Activated naive CD8-positive, alpha-beta T cell treated with anti-CD3 and anti-CD28 coated beads for 36 hours (primary cell): ENCODE measurements at places on chromosomes 4 and X. TPM values are rescaled to one million over a fixed set of nuclear protein-coding genes. Genes with fewer than 3 reads are reported as not detected.

The UGDH gene
- 29.7 TPM for total RNA-seq

The RFC1 gene
- total RNA-seq, result 128 TPM

DNA sequence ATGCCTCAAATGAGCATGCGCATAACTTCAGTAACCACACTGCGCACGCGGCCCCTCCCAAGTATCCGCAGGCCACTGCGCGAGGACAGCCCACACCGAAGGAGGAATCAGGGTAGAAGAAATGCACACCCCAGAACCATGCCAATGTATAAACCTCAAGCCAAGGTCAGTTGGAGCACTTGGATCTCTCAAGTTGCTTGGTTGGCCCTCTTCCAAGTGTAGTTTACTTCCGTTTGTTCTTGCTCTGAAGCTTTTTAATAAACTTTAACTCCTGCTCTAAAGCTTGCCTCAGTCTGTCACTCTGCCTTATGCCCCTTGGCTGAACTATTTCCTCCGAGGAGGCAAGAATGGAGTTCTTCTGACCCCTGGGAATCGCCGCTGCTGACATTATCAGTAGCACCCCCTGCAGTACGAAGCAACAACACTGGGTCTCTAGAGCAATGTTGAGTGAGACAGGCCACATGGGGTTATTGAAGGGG lies 22.0 kb upstream of the SPINK2 start:
- no peaks in the 10 kb centered on the region for H3K27me3 ChIP-seq
- no peaks in the 10 kb centered on the region for H3K36me3 ChIP-seq
- H3K4me1 ChIP-seq, result no peaks in the 10 kb centered on the region
- DNase-seq, result no peak
- H3K27ac ChIP-seq, result no peak overlapping the region
- H3K4me3 ChIP-seq, result no peak overlapping the region

DNA sequence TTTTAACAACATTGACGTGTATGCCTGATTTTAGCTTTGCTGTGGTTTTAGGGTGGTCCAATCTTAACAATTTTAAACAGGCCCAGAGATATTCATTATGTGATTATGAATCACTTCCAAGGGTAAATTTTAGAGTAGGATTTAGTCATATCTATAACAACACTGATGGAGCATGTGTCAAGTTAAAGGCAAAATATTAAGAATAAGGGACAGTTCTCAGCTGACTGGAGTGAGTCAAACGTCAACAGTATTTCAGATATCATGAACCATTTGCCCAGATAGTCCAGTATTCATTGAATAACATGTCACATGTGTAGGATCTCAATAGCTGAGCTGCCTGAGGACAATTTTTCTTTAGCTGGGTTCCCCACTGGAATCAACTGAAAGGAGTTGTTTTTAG lies 61.3 kb upstream of the VCX2 start:
- no peaks in the 10 kb centered on the region for H3K36me3 ChIP-seq
- no peak overlapping the region for H3K27ac ChIP-seq
- no peak for DNase-seq
- no peaks in the 10 kb centered on the region for H3K27me3 ChIP-seq
- no peak overlapping the region for H3K4me3 ChIP-seq

- H3K4me3 ChIP-seq, result no peak overlapping the region
- no peak overlapping the region for H3K27ac ChIP-seq
- no peak for DNase-seq
- H3K27me3 ChIP-seq, result no peaks in the 10 kb centered on the region
- H3K4me1 ChIP-seq, result no peaks in the 10 kb centered on the region
- H3K36me3 ChIP-seq, result peaks cover 2% of the 10 kb centered on the region
Observed at GRCh38 chrX:7220121-7220520, 72.2 kb upstream of the PUDP start.

DNA sequence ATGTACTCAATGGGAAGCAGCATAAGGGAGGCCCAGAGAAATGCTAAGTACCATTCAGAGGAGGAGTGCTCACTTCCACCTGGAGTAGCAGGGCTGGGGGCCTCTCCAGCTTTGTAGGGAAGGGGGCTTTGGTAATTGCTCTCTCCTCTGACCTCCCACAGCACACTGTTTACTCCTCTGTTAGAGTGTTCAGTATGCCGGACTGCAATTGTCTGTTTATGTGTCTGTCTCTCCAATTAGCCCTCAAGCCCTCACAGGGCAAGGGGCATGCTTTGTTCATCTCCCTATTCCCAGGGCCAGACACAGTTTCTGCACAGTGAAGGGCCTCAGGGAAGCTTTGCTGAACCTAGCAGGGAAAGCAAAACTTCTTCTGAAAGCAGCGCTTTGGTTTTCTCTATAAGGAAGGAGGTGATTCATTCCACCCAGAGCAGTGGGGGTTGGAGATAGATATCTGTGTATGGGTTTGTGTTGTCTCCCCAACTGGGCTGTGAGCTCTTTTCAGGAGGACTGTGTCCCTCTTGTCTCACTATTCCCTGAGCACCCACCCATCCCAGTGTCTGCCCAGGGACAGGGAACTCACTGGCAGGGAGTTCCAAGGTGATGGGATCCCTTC lies 50.0 kb upstream of the VMA21 start:
- H3K36me3 ChIP-seq, result no peaks in the 10 kb centered on the region
- DNase-seq, result no peak
- H3K27me3 ChIP-seq, result peaks cover 14% of the 10 kb centered on the region
- H3K4me3 ChIP-seq, result no peak overlapping the region
- peaks cover 2% of the 10 kb centered on the region for H3K4me1 ChIP-seq

DNA sequence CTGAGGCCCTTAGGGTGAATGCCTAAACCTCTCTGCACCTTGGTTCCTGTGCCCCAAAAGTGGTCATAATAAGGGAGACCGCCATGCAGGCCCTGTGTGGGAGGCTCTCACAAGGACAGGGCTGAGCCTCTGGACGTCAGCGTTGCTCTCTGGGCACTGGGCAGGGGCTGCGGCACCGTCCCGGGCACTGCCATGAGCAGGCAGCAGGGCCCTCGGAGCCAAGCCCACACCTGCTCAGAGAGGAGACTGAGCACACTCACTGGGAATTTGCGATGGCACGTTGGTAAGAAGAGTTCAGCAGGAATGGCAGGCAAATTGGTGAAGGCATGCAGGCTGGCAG lies 123.4 kb downstream of the HMX1 start:
- no peaks in the 10 kb centered on the region for H3K27me3 ChIP-seq
- H3K27ac ChIP-seq, result no peak overlapping the region
- no peaks in the 10 kb centered on the region for H3K36me3 ChIP-seq
